ENCODE measurements at places on chromosomes 3 and 15.

DNA sequence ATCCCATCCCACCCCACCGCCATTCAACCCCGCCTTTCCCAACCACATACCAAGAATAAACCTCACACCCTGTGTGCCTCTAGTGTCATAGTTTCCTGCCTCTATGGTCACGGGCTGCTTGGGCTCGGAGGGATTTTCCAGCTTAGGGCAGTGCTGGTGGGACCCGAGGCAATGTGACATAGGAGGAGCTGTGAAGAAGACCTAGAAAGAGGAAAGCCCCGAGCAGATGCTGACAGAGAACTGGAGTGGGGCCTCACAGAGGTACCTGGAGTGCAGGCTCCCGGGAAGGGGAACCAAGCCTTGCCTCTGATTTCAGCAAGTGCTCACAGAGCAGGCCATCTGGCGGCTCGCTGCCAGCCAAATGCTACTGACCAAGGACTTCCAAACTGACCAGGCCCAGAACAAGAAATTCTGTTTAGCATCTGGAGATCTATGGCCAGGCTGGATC is 27.5 kb downstream of the BHLHE40 start:
- DNase-seq = no peak

DNA sequence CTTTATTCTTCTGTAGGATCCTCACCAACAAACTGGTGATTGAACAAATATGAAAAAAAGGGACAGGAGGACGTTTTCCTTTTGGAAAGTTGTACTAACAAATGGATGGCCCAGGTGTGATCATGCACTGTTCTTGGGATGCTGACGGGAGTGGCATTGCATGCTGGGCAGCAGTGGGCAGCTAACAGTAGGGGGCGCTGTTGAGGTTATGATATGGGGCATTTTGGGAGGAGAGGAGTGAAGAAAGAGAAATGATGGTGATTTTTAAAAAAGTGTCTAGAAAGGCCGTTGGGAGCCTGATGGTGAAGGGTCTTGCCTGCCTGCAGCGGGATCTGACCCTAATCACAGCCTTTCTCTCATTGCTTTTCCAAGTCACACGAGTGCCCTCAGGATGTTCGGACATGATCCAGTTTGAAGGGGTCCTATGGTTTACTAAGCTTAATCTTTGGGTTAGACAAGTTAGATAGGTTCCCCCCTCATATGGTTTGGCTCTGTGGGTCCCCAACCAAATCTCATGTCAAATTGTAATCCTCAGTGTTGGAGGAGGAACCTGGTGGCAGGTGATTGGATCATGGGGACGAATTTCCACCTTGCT is 46.2 kb upstream of the PRTG start:
- no peak for DNase-seq

GRCh38 chr15:85756411-85757072 is 38.2 kb downstream of the KLHL25 start:
- DNase-seq = peak; percentile 68

GRCh38 chr3:64016941-64017620 is 6.2 kb downstream of the PSMD6 start:
- DNase-seq = no peak

- no peak for DNase-seq
Measured at GRCh38 chr3:171328419-171329082, 131.7 kb downstream of the TNIK start.

- no peak for DNase-seq
Measured at GRCh38 chr3:28326458-28326926, 22.0 kb upstream of the ZCWPW2 start.

- no peak for DNase-seq
Measured at GRCh38 chr3:168036619-168037018, 59.1 kb downstream of the GOLIM4 start.

DNA sequence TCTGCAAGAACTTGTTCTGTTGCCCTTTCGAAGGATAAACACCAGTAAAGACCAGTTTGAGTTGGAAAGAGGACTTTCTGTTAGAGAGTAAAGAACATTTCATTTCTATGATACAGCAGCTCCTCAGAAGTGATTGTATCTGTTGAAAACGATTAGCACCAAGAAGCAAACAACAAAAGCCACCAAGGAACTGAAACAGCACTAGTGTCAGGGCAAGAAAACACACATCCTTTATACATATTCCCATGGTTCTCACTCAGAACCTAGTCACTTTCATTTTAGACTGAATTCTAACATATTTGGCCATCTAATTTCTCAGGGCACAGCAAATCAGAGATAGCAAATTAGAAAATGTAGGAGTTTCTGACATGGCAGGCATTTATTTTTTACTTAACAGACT is 116.1 kb downstream of the ATP1B3 start:
- no peak for DNase-seq

GRCh38 chr3:38731522-38731921 is 82.0 kb upstream of the SCN5A start:
- no peak for DNase-seq

Measured in G401 (cell line).